ENCODE measurements at places on chromosomes 2 and 18.

DNA sequence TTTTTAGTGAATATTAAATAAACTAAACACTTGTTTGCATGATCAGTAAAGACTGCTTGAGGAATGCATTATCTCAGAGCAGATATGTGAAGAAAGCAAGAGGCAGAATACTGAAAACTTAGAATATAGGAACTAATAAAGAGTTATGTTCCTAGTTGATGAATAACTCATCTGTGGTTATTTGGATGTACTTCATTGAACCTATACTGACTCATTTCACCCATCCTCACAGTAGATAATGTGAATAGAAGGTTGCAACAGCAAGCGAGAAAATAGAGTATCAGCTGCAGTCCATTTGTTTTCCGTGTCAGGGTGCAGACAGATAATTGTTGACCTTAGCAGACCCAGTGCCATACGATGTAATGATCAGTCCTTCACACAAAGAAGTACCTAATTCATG lies 945.7 kb upstream of the LRRTM1 start:
- DNase-seq, result no peak

- peak; percentile 66 for DNase-seq
These were observed 625 bp downstream of the ARPC2 start for GRCh38 chr2:218217360-218218267.

- no peak for DNase-seq
These were observed 197.4 kb downstream of the VAPA start for GRCh38 chr18:10111191-10111590.

GRCh38 chr18:62935994-62936393 lies 220.7 kb downstream of the PHLPP1 start:
- DNase-seq, result no peak

GRCh38 chr2:30236591-30237238 lies 5.4 kb downstream of the LBH start:
- no peak for DNase-seq

- no peak for DNase-seq
These were observed 751.2 kb upstream of the NRXN1 start for GRCh38 chr2:51782921-51783765.

DNA sequence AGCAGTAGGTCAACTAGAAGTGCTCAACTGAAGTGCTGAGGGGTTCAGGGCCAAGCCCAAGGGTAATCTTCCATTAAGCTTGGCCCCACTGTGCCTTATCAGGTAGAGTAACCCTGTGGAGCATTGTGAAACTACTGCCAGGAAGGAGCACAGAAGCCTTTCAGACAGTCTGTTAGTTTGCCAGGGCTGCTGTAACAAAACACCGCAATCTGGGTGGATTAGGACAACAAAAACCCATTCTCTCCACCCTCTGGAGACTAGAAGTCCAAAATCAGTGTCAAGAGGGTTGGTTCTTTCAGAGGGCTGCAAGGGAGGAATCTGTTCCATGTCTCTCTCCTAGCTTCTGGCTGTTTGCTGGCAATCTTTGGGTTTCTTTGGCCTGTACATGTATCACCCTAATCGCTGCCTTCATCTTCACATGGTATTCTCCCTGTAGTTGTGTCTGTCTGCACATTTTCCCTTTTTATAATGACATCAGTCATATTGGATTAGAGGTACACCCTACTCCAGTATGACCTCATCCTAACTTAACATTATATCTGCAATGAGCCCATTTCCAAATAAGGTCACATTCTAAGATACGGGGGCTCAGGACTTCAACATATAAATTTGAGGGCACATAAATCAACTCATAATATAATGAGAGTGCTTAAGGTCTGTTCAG lies 21.2 kb downstream of the VIT start:
- DNase-seq, result no peak

GRCh38 chr18:74154716-74155115 lies 6.4 kb downstream of the TIMM21 start:
- DNase-seq, result no peak

DNA sequence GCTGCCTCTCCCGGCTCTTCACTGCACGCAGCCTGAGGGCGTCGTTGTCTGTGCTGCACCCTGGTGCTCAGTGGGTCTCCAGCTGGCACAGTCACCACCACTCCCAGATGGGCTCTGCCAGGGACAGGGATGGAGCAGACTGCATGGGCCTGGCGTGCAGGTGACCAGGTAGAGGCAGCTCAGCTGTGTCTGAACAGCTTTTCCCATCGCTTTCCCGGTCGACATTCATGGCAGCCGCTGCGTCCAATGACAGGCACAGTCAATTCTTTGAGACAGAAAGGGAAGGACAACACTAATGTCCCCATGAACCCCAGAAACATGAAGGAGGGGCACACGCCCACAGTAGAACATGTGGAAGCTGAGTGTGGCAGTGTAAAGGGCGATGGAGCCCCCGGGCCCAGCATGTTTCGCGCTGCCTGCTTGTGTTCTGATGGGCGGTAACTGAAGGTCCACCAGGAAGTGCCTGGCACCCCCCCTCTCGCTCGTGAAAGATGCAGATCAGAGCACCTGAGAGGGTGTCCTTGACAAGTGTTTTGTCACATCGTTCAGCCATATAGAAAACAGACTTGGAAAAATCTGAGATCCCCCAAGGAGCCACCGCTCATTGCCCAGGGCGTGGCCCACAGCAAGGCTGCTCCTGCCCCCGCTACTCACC lies 122.4 kb downstream of the NFATC1 start:
- DNase-seq, result no peak

GRCh38 chr2:95029898-95030341 lies 4.4 kb downstream of the MAL start:
- DNase-seq, result no peak

DNA sequence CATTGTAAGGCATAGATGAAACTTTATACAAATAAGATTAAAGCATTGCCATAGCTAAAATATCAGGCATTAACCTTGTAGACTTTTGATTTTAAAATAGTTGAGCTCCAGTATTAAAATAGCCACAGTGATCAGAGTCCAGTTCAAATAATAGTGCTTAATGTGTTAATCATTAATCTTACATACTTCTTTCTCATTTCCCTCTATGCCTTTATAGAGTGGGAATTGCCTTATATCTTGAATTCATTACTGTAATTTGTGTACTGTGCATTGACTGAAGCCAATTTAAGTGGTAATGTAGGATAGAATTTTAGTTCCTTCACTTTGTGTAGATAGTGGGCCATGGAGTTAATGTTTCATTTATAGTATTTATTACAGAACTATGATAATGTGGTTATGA lies 549.2 kb upstream of the VWC2L start:
- no peak for DNase-seq

GRCh38 chr2:120736624-120737339 lies 1.1 kb downstream of the GLI2 start:
- no peak for DNase-seq

DNA sequence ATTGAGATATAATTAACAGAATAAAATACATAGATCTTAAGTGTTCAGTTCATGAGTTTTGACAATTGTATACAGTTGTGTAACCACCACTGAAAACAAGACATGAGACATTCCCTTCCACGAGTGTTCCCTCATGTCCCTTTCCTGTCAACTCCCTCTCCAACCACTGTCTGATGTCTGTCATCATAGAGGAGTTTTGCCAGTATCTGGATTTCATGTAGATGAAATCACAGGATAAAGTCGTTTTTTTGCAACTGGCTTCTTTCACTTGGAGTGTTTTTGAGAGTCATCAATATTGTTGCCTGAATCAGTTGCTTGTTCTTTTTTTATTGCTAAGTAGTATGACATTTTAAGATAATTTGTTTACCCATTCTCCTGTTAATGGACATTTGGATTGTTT lies 52.7 kb downstream of the RBMS1 start:
- no peak for DNase-seq

DNA sequence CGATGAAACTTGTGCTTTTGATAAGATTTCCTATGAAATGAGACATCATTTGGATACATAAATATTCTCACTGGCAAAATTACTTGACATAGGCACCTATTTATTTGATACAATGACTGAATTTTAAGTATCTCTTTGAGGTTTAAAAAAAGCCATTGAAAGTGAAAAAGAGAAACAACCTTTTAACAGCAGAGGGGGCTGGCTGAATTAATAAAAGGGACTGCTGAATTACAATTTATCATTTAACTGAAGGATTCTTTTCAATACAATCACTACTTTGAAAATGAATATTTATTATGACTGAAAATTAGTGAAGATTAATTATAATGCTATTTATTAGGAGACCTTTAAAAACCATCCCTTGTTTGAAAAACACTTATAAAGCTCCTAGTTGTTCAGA lies 335.3 kb downstream of the DLGAP1 start:
- no peak for DNase-seq

DNA sequence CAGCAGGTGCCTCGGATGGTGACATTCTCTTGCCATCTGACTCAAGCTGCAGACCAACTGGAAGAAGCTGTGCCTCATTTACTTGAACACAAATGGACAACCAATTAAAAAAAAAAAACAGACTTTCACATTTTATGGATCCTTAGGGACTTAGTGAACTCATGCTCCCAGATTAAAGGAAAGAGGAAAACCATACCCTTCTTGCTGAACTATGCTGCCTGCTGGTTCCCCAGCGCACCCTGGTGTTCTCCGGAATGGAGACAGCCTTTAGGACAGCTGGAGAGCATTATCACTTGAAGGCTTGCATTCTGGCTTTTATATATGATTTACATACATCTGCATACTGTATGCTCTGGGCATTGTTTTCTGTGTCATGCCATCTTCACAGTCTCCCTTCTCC lies 370.7 kb downstream of the SLC4A3 start:
- no peak for DNase-seq

DNA sequence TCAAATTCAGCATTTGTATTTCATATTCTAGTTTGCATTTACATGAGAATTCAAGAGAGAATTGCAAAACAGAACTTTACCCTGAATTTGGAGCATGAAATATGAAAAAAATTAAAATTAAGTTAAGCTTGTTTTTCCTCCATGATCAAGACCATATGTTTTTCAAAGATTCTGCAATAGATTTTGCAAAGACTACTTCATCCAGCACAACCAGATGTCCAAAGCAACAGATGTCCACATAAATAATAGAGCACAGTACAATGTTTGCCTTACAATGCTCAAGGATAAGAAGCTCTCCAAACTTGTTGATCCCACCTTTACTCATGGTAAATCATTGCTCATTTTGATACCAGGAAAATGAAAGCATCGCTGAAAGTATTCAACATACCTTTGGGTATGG lies 25.6 kb downstream of the FAP start:
- DNase-seq, result no peak

- peak; percentile 5 for DNase-seq
These were observed 1.1 kb downstream of the HADHB start for GRCh38 chr2:26245810-26246209.

DNA sequence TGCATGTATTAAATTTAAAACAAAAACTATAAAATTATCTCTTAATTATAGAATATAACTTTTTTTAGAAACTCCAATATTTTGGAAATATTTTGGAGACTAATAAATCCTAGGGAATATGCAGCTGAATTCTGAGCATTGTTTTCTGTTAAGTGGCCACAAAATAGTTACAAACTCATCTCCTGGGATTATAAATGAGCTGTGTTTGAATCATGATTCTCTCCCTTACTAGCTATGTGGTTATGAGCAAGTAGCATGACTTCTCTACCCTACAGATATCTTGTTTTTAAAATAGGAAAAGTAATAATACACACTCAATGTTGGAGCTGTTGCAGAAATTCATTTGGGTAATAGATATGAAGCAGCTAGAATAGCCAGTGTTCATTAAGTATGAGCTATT lies 137.9 kb upstream of the ITGA4 start:
- no peak for DNase-seq

DNA sequence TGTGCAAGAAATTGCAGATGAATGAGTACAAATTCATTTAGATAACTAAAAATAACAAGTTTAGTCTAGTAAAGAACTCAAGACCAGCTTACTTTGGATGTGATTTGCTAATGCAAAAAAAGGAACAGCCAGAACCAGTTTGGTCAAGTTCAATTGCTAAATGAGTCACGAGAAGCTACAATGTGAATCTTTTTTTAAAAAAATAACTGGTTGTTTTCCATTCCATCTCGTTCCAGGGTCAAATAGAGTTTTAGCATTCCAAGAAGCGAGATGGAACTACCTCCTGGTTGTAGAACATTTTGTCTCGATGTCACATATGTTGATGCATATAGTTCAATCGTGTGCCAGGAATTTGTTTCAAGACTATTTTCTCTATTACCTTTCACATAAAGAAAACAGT lies 65.0 kb upstream of the IKZF2 start:
- DNase-seq, result no peak

DNA sequence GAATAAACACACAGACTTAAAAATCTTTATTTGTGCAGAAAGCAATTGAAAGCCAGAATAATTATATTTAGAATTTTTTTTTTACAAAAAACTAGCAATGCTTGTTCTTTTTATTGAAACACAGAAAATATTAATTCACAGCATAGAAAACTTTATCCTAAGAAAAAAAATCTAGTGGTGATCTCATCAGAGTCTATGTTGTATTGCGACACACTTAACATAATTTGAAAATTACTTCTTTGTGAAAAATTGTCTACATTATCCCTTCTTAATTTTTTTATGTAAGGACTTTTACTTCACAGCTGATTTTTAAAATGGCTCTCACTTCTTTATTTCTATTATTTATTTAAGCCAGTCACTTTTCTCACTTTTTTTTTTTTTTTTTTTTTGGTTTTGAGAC lies 103.4 kb downstream of the LDLRAD4 start:
- no peak for DNase-seq

- DNase-seq, result no peak
These were observed 53.3 kb downstream of the ARHGAP28 start for GRCh38 chr18:6782861-6783260.

GRCh38 chr2:5803547-5803946 lies 111.4 kb downstream of the SOX11 start:
- no peak for DNase-seq

DNA sequence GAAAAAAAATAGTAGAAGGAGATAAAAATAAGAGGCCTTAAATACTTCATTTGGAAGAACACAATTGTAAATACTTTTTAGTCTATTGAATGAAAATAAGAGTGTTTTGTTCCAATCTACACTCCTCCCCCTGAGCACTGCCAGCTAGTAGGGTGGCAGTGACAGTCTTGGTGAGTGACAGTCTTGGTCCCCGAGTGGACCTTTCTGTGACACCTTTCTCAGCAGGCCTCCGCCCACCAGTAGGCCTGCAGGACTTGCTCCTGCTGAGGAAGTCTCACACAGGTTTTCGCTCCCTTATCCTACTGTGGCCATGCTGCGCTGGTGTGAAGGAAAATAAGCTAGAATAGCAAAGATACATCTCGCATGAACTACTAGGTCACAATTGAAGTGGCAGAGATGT lies 666.8 kb downstream of the NR4A2 start:
- no peak for DNase-seq

GRCh38 chr2:148402786-148403185 lies 241.8 kb upstream of the EPC2 start:
- no peak for DNase-seq

DNA sequence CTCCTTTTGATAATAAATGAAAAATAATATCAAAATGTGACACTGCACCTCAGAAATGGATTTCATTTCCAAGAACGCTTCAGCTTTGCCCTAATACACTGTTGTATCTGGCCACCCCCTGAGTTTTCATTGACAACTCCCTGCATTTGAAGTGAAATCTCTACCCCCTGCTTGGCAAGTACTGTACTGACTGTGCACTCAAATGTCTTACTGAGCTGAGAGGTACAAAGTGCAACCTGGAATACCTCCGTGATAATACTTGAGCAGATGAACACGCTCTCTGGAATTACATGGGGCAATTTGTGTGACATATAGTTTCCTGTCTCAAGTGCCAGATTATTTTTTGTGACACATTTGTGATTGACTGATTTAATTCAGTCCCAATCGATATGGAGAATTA lies 231.1 kb downstream of the LRP1B start:
- no peak for DNase-seq

- DNase-seq, result no peak
These were observed 5.0 kb upstream of the SCLY start for GRCh38 chr2:238055841-238056240.

All from CD4-positive, alpha-beta T cell treated with Interleukin-12 subunit alpha and Interleukin-12 subunit beta, for 1 hour (primary cell).